Fibroblast of lung (primary cell): ENCODE measurements at places on chromosomes 11 and 22. TPM values are rescaled to one million over a fixed set of nuclear protein-coding genes. Genes with fewer than 3 reads are reported as not detected.

IRAG1 gene
- polyA plus RNA-seq, result 21.8 and 90.0 TPM in 2 replicates

TUB gene
- 5.7 and 10.4 TPM in 2 replicates for polyA plus RNA-seq

BANF1 gene
- 156 and 269 TPM in 2 replicates for polyA plus RNA-seq

CABP4 gene
- not detected in 2 replicates for polyA plus RNA-seq

SAA1 gene
- polyA plus RNA-seq, result not detected in 2 replicates

GPR83 gene
- 0.03 and 0.05 TPM in 2 replicates for polyA plus RNA-seq

PHOX2A gene
- polyA plus RNA-seq, result not detected in 2 replicates

PDE2A gene
- 0.08 and 2.6 TPM in 2 replicates for polyA plus RNA-seq

PATL1 gene
- polyA plus RNA-seq, result 66.4 and 68.1 TPM in 2 replicates

COMT gene
- 150 and 208 TPM in 2 replicates for polyA plus RNA-seq

BRSK2 gene
- polyA plus RNA-seq, result 0.05 and 0.11 TPM in 2 replicates

TMEM121B gene
- polyA plus RNA-seq, result 0.05 and 0.10 TPM in 2 replicates

TRPT1 gene
- polyA plus RNA-seq, result 20.5 and 25.7 TPM in 2 replicates

HTR3B gene
- polyA plus RNA-seq, result not detected in 2 replicates

TRPC6 gene
- polyA plus RNA-seq, result 0.91 and 26.4 TPM in 2 replicates

KRTAP5-2 gene
- not detected in 2 replicates for polyA plus RNA-seq

BDNF gene
- polyA plus RNA-seq, result 11.2 and 15.0 TPM in 2 replicates

C11orf52 gene
- polyA plus RNA-seq, result 0.32 and 1.3 TPM in 2 replicates

UPK2 gene
- not detected in 2 replicates for polyA plus RNA-seq

NDUFA6 gene
- polyA plus RNA-seq, result 87.8 and 100 TPM in 2 replicates
